ENCODE measurements at places on chromosomes 7 and 10. TPM values are rescaled to one million over a fixed set of nuclear protein-coding genes. Genes with fewer than 3 reads are reported as not detected.

Gene SEMA3C
- total RNA-seq, result 12.2 TPM

Gene PNLIPRP1
- not detected for total RNA-seq

Gene NPSR1
- not detected for total RNA-seq

Gene OR2A1
- total RNA-seq, result not detected

Gene PBLD
- total RNA-seq, result 2.3 TPM

Gene ASB10
- not detected for total RNA-seq

Gene HOXA7
- total RNA-seq, result 7.1 TPM

Gene ATRNL1
- 0.44 TPM for total RNA-seq

Gene PTPRZ1
- not detected for total RNA-seq

All from G401 (cell line).